ENCODE measurements at places on chromosomes 11 and 22.

- no peak for DNase-seq
Measured at GRCh38 chr22:38108561-38109319, 1.7 kb downstream of the BAIAP2L2 start.

- no peak for DNase-seq
Measured at GRCh38 chr11:113389272-113389671, 1.7 kb downstream of the ANKK1 start.

DNA sequence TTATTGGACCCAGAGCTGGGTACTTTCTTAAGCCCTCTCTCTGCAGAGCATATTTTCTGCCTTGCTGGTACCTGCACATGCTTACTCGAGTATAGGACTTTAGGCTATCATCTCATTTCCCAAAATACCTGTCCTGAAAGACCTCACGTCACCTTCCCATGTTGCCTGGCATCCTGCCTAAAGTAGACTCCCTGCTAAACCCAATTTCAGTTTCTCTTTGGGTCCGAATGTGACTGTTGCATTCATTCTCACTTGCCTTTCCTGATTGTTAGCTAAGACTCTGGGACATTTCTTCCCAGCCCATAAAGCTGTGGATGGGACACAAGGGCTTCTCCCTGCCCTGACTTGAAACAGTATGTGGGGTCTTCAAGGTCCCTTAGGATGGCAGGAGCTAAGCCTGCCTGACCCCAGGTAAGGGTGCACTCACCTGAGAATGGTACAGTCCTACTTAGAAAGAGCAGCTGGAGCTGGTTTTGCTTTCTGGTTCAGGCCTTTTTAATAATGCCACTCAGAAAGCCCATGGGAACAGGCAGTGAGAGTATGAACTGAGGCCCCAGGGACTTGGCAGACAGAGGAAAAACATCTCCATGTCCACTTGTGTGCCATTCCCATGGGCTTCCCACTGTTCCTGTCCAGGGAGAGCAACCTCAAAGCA, 12.9 kb downstream of the OR51E2 start:
- DNase-seq, result no peak

DNA sequence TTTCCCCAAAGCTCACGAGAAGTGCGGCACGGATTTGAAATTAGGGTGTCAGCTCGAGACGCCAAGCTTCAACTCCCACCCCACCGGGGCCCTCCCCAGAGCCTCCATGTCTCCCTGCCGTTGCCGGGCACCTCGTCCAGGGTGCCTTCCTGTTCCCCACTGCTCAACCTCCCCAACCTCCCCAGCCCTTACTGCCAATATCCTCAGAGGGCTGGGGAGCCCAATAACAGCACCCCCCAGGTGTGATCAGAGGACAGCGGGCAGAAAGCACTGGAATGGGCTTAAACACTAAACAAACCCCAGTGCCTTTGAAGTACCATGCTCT, 1336.4 kb downstream of the TBC1D22A start:
- no peak for DNase-seq

- no peak for DNase-seq
Measured at GRCh38 chr11:125750629-125751028, 4.5 kb downstream of the PATE1 start.

- DNase-seq, result no peak
Measured at GRCh38 chr22:32905400-32905799, 103.9 kb downstream of the TIMP3 start.
